Foreskin keratinocyte (primary cell): ENCODE measurements at places on chromosomes 7 and 10. TPM values are rescaled to one million over a fixed set of nuclear protein-coding genes. Genes with fewer than 3 reads are reported as not detected.

DNA sequence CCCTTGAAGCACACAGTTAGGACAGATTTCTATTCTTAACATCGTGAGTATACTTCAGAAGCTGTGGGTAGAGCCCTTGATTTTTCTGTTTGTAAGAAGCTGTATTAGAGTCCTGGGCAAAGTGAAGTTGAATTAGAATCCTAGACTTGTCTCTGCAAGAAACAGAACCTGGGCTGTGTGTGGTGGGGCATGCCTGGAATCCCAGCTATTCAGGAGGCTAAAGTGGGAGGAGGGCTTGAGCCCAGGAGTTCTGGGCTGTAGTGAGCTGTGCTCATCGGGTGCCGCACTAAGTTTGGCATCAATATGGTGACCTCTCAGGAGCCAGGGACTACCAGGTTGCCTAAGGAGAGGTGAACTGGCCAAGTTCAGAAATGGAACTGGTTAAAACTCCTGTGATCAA is 183.4 kb downstream of the GNAI1 start:
- DNase-seq, result no peak

DNA sequence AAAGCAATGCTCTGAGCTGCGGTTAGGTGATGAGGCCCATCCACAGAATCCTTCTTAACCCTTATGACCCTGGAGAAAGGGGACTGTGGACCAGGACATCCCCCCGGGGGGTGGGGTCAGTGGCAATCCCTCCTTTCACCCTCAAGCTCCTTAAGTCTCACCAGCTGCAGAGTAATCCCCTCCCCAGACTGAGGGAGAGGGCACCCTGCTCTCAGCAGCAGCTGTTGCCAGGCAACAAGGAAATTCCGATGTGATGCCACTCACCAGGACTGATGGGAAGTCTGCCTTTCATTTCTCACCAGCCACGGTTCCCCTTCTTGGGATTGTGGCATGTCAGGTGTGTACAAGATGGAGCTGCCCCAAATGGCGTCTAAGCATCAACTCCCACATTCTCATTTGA is 129.6 kb downstream of the DOCK1 start:
- no peak for DNase-seq

DNA sequence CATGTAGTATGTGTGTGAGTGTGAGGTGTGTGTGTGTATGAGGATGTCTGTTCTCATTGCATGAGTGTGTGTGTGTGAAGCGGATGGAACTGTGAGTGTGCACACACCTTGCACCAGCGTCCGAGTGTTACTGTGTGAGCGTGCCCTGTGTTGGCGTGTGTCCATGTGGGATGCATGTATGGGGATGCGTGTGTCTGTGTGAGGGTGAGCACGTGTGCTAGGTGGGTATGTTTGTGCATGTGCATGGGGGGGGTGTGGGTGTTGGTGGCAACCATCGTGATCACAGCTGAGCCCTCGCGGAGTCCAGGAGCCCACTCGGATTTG is 6.4 kb downstream of the KNDC1 start:
- no peak for DNase-seq

- DNase-seq, result no peak
Measured at GRCh38 chr10:12041766-12042408, 722 bp downstream of the UPF2 start.

GRCh38 chr10:16742165-16742960 is 74.9 kb downstream of the RSU1 start:
- DNase-seq, result peak; percentile 35

- DNase-seq, result no peak
Measured at GRCh38 chr10:43304687-43305333, 37.9 kb upstream of the RASGEF1A start.

The ZNF479 gene
- not detected in 2 replicates for polyA plus RNA-seq

The CYP2C9 gene
- polyA plus RNA-seq, result not detected in 2 replicates

- no peak for DNase-seq
Measured at GRCh38 chr7:27962273-27962672, 218.3 kb downstream of the JAZF1 start.

- DNase-seq, result no peak
Measured at GRCh38 chr7:137804836-137805235, 41.9 kb downstream of the DGKI start.

GRCh38 chr7:115728518-115728917 is 302.0 kb downstream of the TFEC start:
- DNase-seq, result no peak

DNA sequence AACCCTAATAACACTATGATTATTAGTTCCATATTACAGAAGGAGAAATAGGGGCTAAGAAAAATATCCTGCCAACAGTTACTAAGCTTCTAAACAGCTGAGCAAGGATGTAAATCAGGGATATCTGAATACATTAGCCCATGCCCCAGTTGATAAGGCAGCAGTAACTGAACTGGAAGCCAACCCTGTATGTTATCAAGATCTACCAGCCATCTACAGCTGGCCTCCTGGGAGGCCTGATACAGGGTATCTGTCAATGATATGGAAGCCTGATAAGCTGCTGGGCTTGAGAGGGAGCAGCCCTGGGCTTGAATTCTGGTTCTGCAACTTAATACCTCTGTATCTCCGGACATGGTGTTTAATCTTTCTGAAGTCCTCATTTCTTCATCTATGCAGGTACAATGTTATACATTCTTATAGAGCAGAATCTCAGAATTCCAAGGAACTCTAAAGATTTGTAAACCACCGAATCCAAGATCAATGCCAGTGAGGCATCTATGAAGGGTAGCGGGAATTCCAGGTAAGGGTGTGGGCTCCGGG is 37.9 kb upstream of the AFAP1L2 start:
- no peak for DNase-seq

The MACC1 gene
- 0.91 and 1.8 TPM in 2 replicates for polyA plus RNA-seq

GRCh38 chr10:114682121-114682520 is 24.0 kb upstream of the ABLIM1 start:
- DNase-seq, result no peak

DNA sequence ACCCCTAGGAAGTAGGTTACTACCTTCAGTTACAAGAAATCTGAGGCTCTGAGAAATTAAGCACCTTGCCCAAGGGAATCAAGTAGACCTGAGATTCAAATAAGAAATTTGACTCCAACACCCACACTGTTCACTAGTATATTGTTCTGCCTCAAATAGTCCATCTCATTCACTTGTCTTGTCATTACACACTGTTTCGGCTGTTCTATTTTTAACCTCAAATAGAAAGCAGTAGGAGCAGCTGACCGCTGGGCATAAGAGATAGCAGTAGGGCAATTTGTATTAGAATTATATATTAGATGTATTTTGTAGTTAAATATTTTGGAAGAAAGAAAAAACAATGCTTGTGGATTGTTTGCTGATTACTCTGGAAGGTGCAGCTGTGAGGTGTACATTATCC is 185.1 kb downstream of the INHBA start:
- no peak for DNase-seq

GRCh38 chr10:78366663-78367411 is 333.2 kb downstream of the RPS24 start:
- no peak for DNase-seq

- no peak for DNase-seq
Measured at GRCh38 chr7:118689403-118689802, 464.9 kb downstream of the ANKRD7 start.

The TLL2 gene
- 0.57 and 0.69 TPM in 2 replicates for polyA plus RNA-seq

GRCh38 chr10:91564026-91564425 is 68.8 kb downstream of the PPP1R3C start:
- no peak for DNase-seq

DNA sequence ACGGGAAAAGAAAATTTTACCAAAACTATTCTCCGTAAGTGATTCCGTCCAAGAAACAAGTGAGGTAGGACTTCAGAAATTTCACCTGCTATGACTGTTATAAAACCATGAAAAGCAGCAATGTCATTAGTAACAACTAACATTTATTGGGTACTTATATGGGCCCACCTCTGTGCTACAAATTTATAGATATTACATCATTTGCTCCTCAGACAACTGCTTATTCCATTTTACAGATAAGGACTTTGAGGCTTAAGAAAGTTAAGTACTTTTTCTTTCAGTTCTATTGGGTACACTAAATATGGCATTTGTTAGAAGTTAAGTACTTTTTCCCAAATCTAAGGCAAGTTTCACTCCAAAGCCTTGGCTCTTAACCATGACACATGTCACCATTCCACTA is 36.3 kb downstream of the HACD1 start:
- DNase-seq, result no peak

The VWA2 gene
- 0.12 TPM in 2 replicates for polyA plus RNA-seq

The AEBP1 gene
- 7.9 and 15.5 TPM in 2 replicates for polyA plus RNA-seq

GRCh38 chr10:123854003-123854402 is 37.6 kb downstream of the CPXM2 start:
- DNase-seq, result no peak

- no peak for DNase-seq
Measured at GRCh38 chr7:132764762-132765161, 188.5 kb upstream of the PLXNA4 start.

The CTAGE6 gene
- not detected in 2 replicates for polyA plus RNA-seq

- DNase-seq, result no peak
Measured at GRCh38 chr7:104074529-104074928, 85.1 kb upstream of the RELN start.

GRCh38 chr10:94430701-94431100 is 28.4 kb downstream of the TBC1D12 start:
- no peak for DNase-seq

The FGL2 gene
- not detected in 2 replicates for polyA plus RNA-seq

GRCh38 chr7:35736725-35737124 is 41.8 kb upstream of the HERPUD2 start:
- DNase-seq, result peak; percentile 89

The SPDYE3 gene
- not detected in 2 replicates for polyA plus RNA-seq

The SORCS3 gene
- polyA plus RNA-seq, result not detected in 2 replicates

GRCh38 chr7:89839329-89839728 is 314.9 kb upstream of the STEAP1 start:
- DNase-seq, result no peak

GRCh38 chr10:9868499-9868898 is 1149.2 kb upstream of the CELF2 start:
- no peak for DNase-seq
